Mammary epithelial cell (primary cell): ENCODE measurements at places on chromosomes 7 and 10. TPM values are rescaled to one million over a fixed set of nuclear protein-coding genes. Genes with fewer than 3 reads are reported as not detected.

DOCK4 gene
- total RNA-seq = 13.9 and 22.2 TPM in 2 replicates

C10orf71 gene
- not detected for total RNA-seq

SLIT1 gene
- total RNA-seq = not detected

FAM180A gene
- not detected for total RNA-seq

NRP1 gene
- total RNA-seq = 226 and 244 TPM in 2 replicates

SPDYE6 gene
- not detected in 2 replicates for total RNA-seq

NPC1L1 gene
- total RNA-seq = not detected

CFAP43 gene
- total RNA-seq = 0.33 TPM

OPN4 gene
- total RNA-seq = not detected

SLC13A1 gene
- not detected for total RNA-seq

MNX1 gene
- 0.50 TPM for total RNA-seq

MMD2 gene
- not detected for total RNA-seq

CLCN1 gene
- total RNA-seq = not detected in 2 replicates

ITIH5 gene
- total RNA-seq = 2.2 TPM

AZGP1 gene
- 9.3 TPM for total RNA-seq

WNT8B gene
- total RNA-seq = not detected in 2 replicates

PLCE1 gene
- total RNA-seq = not detected in 2 replicates

PTPRZ1 gene
- 6.2 TPM for total RNA-seq

ZKSCAN1 gene
- 42.7 TPM for total RNA-seq

AMPH gene
- total RNA-seq = not detected in 2 replicates

NRCAM gene
- total RNA-seq = 77.8 TPM

ZNF248 gene
- 8.2 TPM for total RNA-seq

PNLIPRP3 gene
- total RNA-seq = 98.2 TPM
